ENCODE measurements at places on chromosomes 11 and 22.

GRCh38 chr11:101706541-101706940 lies 122.7 kb upstream of the TRPC6 start:
- no peak for DNase-seq

- no peak for DNase-seq
Measured at GRCh38 chr11:32658639-32659406, 75.2 kb downstream of the EIF3M start.

DNA sequence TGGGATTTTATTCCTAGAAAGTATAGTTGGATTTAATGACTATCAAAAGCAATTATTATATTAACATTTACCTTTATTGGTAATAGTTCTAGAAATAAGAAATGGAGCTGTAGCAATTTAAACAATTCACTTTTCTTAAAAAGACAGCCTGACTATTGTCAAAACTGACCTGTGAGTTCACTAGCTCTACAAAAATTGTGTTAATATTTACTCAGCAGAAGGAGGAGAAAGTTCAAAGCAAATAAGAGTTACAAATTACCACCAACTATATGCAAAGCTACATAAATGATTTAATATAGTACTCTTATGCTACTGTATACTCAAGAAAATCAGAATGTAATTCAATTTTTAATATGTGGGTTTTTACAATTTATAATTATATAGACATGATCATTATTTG lies 310.0 kb downstream of the DCDC1 start:
- no peak for DNase-seq

GRCh38 chr11:9573775-9574621 lies 528 bp downstream of the WEE1 start:
- DNase-seq: no peak

- DNase-seq: no peak
Measured at GRCh38 chr11:110679323-110679975, 32.8 kb downstream of the ARHGAP20 start.

DNA sequence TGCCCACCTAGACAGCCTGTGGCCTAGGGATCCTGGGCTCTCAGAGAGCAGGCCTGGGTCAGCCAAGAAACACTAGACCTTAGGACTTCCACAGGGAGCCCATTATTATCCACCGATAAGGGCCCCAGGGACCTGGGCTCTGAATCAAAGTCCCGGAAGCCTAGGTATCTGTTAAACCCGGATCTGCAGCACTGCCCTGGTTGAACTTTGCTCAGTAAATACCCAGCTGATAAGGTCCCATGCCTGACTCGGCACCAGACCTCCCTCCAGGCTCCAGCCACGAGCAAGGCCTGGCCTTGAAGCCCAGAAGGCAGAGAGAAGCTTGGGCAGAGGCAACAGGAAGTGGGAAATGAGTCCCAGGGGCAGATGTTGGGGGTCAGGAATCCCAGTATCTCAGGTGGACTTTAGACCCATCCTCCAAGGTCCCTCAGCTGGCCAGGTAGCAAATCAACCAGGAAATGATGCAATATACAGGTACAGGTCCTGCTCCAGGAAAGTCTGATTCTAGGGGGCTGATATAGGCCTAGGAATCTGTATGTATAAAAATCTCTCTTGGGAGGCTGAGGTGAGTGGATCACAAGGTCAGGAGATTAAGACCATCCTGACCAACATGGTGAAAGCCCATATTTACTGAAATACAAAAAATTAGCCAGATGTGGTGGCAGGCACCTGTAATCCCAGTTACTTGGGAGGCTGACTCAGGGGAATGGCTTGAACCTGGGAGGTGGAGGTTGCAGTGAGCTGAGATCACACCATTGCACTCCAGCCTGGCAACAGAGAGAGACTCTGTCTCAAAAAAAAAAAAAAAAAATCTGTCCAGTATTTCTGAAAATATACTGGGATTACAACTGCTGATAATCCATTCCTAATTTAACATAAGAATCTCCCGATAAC lies 18.7 kb downstream of the POU2AF1 start:
- DNase-seq: no peak

DNA sequence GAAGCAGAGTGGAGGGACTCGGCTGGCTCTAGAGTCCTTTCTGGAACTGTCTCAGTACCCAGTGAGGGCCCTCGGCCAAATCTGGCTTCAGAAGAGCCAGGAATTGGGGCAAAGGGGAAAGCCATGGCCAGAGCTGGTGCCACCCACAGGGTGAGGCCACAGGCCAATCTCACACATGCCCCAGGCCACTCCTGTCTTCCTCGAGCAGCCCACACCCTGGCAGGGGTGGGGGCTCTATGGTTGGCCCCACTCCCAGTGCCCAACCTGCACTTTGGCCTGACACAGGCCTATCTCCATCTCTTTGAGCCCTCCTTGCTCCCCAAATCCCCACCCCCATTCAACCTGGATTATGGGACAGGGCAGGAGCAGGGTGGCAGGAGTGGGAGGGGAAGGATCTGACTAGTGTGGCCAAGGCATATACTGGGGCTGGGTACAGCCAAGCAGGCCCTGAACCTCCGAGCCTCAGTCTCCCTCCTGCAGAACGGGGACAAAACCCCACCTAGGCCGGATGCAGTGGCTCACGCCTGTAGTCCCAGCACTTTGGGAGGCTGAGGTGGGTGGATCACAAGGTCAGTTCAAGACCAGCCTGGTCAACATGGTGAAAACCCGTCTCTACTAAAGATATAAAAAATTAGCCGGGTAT lies 6.9 kb downstream of the TST start:
- DNase-seq: no peak

DNA sequence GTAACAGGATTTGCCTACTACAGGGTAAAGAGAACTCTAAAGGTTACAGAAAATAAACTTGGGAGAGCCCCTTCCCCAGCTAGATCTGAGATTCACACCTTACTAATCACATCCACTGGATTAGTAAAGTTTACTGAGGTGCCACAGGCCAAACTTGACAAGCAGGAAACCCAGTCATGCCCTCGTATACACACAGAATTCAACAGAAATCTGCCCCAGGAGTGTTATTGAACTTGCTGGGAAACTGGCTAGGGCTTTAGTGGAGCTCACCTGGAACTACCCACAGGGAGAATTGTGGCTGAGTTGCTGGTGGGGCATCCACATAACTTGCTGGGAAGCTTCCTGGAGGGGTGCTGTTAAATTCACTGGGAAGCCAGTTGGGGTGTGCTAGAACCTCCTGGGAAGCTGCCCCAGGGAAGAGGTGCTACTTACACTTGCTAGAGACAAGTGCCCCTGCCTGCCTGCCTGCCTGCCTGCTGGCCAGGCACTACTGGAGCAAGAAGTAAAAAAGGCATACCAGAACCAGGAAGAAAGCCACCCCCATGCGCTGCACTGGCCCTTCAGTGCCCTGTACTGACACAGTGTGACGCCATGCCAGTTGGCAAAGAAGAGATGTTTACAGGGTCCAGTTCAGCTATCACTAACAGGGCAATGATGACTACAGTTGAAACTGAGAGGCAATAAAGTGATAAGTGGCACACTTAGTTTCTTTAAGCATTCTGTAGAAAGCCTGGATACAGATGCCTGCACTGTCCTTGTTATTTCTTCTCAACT lies 106.5 kb downstream of the ALX4 start:
- no peak for DNase-seq

GRCh38 chr11:33658195-33658900 lies 42.3 kb downstream of the C11orf91 start:
- DNase-seq: no peak

DNA sequence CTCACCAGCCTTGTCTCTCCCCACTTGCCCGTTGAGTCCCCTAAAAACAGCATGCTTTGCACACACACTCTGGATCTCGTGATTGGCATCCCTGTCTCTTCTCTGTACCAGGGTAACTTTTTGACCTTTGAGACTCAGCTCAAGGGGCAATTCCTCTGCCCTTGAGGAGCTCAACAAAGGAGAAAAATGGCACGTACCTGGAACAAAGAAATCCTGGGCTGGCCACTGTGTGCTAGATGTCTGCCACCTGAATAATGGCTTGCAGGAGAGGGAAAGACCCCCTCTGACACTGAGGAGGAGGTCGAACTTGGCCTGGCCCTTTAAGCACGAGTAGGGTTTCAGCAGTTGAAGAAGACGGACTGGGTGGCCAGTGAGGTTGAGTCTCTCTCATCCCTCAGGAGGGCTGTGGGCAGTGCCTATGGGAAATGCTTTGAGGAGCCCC lies 5.8 kb downstream of the UBE2L3 start:
- DNase-seq: no peak

DNA sequence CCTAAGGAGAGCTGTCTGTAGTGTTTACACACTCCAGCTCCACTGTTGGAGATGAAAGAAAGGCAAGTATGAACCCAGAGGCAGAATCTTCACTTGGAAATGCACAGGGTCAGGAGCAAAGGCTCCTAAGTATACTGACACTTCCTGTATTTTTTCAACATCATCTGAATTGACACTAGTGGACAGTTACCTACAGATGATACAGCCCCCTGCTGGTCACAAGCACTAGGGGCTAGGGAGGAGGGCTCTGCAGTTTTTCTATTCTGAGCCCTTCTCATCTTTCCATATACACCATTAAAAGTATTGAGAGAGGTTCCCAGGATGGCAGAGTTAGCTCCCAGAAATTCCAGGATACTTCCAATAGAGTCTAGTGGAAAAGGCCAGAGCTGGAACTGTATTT lies 290.3 kb upstream of the API5 start:
- DNase-seq: peak; percentile 50

GRCh38 chr11:66887526-66887925 lies 30.7 kb downstream of the LRFN4 start:
- no peak for DNase-seq
